EH (cell line): ENCODE measurements at places on chromosomes 3 and 15.

- peak; percentile 66 for DNase-seq
Observed at GRCh38 chr3:8775181-8775580, 5.8 kb upstream of the OXTR start.

DNA sequence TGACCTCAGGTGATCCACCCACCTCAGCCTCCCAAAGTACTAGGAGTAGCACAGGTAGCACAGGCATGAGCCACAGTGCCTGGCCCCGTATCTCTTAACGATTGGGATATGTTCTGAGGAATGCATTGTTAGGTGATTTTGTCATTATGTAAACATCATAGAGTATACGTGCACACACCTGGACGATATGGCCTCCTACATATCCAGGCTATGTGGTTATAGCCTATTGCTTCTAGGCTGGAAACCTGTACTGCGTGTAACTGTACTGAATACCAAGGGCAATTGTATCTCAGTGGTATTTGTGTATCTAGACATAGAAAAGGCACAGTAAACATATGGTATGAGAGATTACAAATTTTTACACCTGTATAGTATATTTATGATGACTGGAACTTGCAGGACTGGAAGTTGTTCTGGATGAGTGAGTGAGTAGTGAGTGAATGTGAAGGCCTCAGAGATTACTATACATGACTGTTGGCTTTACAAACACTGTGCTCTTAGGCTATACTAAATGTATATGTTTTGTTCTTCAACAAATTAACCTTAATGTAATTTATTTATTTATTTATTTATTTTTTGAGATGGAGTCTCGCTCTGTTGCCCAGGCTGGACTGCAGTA, 120.7 kb downstream of the MBNL1 start:
- no peak for DNase-seq

GRCh38 chr3:62774221-62774620, 101.0 kb downstream of the CADPS start:
- DNase-seq: peak; percentile 1

GRCh38 chr15:96274698-96275097, 55.8 kb upstream of the NR2F2 start:
- peak; percentile 64 for DNase-seq

GRCh38 chr3:24981924-24982323, 446.1 kb upstream of the RARB start:
- peak; percentile 29 for DNase-seq

DNA sequence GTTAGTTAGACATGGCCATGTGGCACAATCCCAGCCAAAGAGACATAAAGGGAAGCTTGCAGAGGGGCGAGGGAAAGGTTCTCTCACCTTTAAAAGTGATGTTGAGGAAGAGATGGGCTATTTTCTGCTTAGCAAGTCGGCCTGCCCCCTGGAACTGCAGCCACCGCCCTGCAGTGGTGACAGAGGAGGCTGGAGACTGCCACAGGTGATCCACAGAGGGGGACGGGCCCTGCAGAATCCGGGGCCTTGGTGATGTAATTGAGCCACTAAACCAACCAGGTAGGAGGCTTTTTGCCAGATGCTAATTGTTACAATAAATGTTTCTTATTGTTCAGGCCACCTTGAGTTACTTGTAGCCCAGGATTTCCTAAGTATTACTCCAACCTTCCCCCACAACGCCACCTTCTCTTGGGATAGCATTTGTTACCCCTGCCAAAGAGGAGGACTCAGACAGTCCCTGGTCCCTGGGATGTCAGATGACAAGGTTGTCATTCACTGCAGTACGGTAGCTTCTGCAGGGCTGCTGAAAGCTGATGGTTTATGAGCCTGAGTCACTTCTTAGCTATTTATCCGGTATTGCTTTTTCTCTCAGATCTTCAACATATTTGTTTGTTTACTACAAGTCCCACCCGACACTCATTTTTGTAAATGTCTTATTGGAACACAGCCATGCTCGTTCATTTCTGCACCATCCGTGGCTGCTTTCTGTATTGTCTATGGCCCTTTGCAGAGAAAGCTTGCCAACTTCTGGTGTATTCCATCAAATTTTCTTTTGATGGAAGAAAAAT, 63.3 kb upstream of the SEC61A1 start:
- peak; percentile 47 for DNase-seq

GRCh38 chr15:83709241-83709640, 55.3 kb downstream of the ADAMTSL3 start:
- DNase-seq: no peak

GRCh38 chr3:72661115-72661457, 187.2 kb downstream of the SHQ1 start:
- peak; percentile 80 for DNase-seq
